HFFc6 (cell line): ENCODE measurements at places on chromosomes 7 and 10. TPM values are rescaled to one million over a fixed set of nuclear protein-coding genes. Genes with fewer than 3 reads are reported as not detected.

GRCh38 chr10:102678842-102679289, 34.6 kb downstream of the TRIM8 start:
- H3K4me3 ChIP-seq, result no peak overlapping the region
- peak; percentile 15 for DNase-seq
- H3K4me1 ChIP-seq, result peaks cover 54% of the 10 kb centered on the region
- H3K27me3 ChIP-seq, result peaks cover 2% of the 10 kb centered on the region; the same call in 1 of the 2 replicates
- no peaks in the 10 kb centered on the region for H3K36me3 ChIP-seq

GRCh38 chr10:128043259-128044045, 82.8 kb downstream of the MKI67 start:
- peaks cover 21% of the 10 kb centered on the region for H3K27me3 ChIP-seq
- no peaks in the 10 kb centered on the region for H3K36me3 ChIP-seq
- no peak overlapping the region for H3K27ac ChIP-seq
- H3K4me1 ChIP-seq, result no peaks in the 10 kb centered on the region; the same call in 1 of the 2 replicates
- no peak overlapping the region for H3K4me3 ChIP-seq

The PKD2L1 gene
- not detected in 3 replicates for total RNA-seq

The ANK3 gene
- not detected in 3 replicates for total RNA-seq

The IDI2 gene
- not detected in 3 replicates for total RNA-seq
